ENCODE measurements at places on chromosomes 13 and 19.

- no peak for DNase-seq
These were observed 29.8 kb upstream of the FRY start for GRCh38 chr13:32001769-32002168.

DNA sequence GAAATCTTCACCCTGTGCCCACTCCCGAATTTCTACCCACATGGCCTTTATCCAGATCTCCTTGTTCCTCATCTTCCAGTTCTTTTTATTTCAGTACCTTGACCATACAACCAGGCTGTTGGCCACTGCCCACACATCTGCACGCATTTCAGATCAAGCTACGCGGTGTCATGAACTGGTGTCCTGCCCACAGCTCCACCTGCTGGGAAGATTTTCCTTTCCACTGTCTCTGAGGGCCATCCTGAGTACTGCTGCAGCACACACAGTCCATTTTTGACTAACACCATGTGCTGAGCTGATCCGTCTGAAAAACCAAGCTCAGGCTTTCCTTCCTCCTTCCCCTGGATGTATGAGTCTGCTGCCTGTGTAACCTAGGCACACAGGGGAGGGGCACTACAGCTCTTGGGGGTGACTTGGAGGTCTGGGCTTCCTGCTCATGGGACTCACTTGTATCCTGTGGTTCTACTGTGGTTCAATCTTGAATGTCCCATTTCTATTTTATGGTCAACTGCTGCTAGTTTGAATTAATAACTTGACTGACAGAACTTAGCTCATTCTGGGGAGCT is 71.9 kb downstream of the WASF3 start:
- DNase-seq: no peak

- DNase-seq: no peak
These were observed 148.0 kb downstream of the PRR20E start for GRCh38 chr13:57314897-57315520.

DNA sequence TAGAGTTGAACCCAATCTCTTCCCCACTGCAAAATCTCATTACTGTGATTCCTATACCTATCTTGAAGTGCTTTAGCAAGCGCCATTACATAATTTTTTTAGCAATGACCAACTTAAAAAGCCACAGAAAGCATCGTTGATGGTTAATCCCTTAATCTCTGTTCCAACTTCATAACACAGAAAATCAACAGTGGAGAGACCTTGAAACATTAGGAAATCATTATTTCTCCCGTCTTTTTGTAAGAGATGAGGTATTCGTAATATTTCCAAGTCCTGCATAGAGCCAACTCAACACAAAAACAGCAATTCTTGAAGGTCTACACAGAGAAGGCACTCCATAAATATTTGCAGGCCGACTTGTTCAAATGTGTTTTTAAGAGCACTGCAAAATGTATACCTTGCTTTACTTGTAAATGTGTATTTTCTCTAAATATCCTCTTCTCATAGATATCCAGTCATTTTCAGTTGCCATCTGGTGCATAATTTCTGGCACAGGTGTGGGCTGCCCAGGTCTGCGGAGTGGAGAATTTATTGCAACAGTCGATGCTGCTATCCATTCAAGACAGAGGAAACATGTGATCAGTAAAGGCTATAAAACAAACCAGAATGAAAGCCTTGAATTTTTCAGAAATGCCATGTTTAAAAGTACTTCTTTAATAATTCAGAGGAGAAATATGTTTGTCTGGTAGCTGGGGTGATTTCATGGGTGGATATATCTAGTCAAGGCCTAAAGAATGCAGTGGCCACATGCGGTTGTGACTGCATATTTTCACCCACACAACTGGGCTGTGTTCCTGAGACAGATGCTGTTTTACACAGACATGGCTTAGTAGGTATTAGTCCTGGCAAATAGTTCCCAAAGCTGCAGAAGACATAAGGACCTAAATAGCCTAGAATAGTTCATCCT is 234.3 kb upstream of the STARD13 start:
- DNase-seq: no peak

DNA sequence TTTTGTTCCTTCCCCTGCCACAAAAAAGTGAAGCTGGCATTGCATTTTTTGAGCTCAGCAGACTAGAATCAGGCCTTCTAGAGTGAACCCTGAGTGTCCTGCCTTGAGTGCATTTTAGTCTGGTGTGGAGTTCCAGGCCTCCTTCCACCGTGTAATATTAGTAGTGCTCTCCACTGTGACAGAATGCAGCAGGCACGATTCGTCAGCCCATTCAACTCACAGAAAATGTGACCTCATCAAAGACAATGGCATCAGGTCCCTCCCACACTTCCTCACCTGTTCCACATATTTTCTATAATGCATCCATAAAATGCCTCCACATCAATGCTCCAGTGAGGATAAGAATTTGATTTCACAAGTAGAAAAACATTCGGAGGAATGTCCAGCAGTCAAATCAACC is 227.6 kb downstream of the FGF9 start:
- no peak for DNase-seq

DNA sequence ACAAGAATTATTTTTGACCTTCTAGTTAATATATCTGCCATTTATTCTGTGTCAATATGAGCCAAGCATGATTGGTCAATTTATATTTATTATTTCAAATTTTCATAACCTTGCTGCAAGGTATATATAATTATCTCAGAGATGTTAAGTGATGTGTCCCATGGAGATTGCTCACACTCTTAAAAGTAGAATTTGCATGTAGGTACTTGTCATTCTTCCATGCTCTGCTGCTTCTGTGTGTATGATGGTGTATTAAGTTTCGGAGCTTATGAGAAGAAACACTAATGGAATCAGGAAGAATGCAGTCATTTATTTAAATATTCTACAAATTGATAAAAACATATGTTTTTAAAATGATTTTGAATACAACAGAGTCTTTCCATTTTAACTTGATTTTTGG is 586.8 kb upstream of the MIR17HG start:
- no peak for DNase-seq

- no peak for DNase-seq
These were observed 755 bp downstream of the SERTM1 start for GRCh38 chr13:36674337-36675212.

GRCh38 chr13:22014469-22014868 is 343.6 kb downstream of the FGF9 start:
- DNase-seq: no peak

- DNase-seq: no peak
These were observed 4.5 kb downstream of the MIR17HG start for GRCh38 chr13:91351980-91352379.

DNA sequence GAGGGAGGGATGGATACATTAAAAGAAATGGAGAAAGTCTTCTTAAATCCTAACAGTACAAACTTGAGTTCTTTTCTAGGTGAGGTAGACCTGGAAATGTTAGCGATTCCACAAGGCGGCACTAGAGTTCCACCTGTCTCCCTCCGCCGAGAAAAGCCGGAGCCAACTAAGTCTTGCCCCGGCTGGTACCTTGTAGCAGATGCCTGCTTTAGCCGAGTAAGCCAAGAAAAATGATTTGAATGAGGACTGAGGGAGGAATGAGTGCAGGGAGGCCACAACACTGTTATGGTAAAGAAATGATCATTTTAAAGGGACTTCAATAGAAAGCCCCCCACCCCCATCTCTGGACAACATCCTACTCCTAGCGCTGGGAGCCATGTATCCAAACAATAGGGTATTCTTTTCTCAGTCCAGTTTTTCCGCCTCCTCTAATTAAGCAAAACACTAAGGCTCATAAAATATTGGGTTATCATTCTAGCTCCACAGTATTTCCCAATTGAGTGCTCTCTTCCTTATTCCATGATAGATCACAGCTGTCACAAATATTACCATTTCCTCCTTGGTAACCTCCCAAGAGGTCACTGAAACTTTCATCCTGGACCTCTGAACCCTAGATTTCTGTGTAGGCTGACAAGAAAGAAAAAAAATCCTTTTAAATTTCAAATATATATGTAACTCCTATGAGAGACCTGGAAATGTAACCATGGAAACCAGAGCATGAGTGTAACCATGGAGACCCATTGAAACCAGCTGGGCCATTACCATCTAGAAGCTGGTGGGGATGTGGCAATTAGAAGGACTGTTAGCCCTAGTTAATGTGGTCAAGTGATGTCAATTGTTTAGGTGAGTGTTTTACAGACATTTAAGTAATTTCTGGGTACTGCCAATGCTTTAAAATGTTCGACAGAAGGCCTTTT is 58.3 kb downstream of the GPALPP1 start:
- peak; percentile 24 for DNase-seq

DNA sequence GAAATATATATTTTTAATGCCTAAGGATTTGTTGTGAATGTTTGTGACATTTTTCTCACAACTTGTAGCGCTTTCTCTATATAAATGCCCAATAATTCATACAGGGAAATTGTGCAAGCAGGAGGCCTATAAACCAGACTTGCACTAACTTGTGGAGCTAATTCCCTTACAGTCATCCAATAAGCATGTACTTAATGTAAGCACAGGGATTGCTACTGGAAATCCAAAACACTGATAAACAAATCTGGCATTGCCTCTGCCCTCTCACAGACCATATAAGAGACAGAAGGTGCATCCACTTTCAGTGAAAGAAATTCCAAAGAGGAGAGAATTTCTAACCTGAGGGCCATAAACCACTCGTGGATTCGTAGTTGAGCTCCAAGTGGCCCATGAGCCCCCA is 518.8 kb downstream of the MYO16 start:
- no peak for DNase-seq

DNA sequence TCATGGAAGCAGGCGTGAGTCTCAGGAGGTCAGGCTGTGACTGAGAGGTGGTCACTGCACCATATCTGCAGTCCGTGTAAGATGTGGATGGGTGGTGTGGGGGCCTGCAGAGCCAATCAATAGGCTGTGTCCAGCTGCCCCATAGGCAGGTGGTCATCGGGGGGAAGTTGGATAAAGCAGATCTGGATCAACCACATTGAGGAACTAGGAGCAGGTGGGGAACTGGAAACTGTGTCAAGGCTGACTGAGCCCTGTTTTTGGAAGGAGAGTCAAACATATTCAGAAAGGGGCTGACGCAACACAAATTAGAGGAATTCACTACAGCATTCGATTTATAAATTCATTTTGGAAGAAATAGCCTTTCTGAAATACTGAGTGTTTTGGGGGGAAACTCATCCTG is 15.0 kb downstream of the CLEC4M start:
- no peak for DNase-seq

DNA sequence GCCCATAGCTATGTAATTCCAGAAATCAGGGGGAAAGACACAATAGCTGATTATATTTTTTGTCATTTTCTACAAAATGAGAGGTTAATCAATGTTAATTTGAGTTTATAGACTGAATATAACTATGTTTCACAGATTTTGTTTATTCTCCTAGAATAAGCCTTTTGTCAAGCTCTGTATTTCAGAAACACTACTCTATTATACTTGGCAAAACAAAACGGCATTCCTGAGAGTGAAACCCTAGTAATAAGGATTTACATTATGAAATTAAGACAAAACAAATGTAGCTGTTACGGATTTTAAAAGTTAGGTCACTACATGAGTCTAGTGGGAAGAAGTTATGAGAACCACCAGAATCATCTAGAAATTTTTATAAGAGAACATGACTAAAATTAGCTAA is 334.2 kb downstream of the KLF12 start:
- no peak for DNase-seq

DNA sequence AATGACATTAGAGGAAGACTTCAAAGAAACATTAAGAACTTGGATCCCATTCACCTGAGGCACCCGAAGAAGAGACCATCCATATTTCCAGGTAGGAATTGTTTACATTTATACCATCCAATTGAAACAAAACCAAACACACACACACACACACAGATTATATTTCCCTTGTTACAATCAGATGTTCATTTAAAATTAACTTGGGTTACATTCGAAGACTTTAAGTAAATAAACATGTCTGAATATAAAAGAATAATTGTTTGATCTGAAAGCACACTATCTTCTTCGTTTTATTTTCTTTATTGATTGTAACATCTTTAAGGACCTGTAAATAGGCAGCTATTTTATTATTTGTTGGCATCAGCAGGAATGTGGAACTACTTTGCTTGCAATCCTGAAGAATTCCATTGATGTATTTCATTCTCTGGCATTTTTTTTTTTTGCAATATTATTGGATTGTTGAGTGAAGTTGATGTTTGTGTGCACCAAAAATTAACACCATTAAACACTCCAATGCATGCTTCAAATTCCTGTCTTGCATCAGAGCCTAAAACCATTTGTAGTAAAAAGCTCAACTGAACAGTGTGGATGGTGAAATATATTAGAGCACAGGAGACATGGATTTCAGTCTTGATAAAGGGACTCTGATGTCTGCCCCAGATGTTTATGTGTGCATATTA is 85.3 kb upstream of the FRY start:
- no peak for DNase-seq

DNA sequence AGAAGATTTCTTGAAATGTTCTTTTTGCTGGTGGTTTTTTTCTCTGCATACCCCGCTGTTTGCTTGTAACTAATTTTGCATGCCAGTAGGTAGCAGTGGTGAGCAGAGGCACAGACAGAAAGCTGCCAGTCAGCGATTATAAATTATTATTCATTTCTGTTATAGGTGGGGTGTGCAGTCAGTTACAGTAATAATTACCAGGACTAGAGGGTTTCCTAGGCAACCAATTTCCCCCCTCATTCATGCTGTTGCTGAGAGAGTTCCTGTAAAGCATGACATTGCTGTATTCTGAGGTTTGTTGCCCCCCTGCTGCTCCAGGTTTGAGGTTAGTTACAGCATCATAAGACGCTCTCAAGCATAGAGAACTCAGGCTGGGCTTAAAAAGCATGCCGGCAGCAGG is 104.5 kb downstream of the URI1 start:
- no peak for DNase-seq

DNA sequence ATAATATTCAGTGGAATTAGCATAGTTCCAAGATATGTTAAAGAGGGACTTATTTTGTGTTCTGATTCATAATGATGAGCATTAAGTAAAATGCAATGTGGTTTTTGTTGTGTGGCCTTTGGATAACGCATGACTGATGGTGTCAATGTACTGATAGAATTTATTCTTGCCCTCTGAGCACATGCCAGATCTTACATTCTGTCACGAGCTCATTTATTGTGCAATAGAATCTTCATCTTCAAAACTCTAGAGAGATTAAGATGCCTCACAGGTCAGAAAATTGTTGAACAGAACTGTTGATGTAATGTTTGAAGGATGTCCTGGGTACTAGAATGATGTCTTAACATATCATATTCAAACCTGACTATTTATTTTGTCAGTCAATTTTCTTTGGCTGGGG is 148.0 kb upstream of the HTR2A start:
- no peak for DNase-seq

GRCh38 chr19:1065606-1066109 is 1.3 kb upstream of the ARHGAP45 start:
- DNase-seq: no peak

GRCh38 chr19:48418317-48419064 is 25.0 kb downstream of the GRIN2D start:
- DNase-seq: no peak

DNA sequence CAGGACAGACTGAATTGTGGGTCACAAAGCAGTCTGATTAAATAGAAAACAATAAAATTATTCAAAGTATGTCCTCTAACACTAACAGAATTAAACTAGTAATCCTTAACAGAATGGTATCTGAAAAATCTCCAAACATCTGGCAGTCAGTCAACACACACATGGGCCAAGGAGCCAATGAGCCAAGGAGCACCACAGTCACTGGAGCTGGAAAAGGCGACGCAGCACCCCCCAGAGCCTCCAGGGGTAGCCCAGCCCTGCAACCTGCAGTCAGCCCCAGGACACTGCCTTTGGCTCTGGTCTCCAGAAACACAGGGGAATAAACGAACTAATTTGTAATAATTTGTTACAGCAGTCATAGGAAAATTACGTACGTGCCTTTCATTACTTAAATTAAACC is 12.3 kb downstream of the TUBGCP3 start:
- no peak for DNase-seq

- DNase-seq: no peak
These were observed 38.1 kb upstream of the KCTD15 start for GRCh38 chr19:33758541-33759013.

- DNase-seq: no peak
These were observed 4.3 kb upstream of the IFNL2 start for GRCh38 chr19:39263912-39264305.

Measured in NCI-H187 treated with DMSO at 0.1 percent for 48 hours (cell line).